ENCODE measurements at places on chromosomes 2 and 18.

DNA sequence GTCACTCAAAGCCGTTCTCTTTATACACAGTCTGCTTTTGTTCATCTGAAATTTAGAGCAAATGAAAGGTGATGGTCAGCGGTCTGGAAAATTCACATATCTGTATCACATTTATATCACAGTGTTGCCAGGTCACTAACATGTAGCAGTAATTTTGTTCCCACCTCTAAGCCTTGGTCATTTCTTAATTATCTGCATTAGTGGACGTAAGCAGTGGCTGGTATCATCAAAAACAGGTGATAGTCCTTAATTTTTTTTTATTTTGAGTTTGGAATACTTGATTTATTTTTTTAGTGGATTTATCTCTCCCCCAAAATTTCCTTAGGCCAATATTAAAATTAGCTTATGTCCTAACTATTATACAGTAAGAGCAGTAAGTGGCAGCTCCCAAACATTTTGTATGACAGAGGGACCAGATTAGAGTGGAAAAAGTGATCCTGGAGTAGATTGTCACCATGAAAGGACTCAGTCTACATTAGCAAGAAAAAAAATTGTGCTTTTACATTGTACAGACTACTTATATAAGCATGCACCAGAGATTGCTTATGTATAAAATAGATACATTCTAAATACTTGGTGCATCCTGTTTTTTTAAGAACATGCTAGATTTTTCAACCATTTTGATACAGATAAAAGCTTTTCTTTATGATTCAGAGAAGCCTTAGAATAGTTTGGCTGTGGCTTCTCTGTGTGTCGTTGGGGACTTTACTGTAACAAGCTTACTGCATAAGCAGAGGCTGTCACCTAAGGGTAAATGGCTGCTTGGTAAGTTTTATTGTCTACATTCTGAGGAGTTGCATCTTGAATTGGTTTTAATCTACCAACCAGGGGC, 65.0 kb downstream of the MAPRE2 start:
- DNase-seq, result no peak

DNA sequence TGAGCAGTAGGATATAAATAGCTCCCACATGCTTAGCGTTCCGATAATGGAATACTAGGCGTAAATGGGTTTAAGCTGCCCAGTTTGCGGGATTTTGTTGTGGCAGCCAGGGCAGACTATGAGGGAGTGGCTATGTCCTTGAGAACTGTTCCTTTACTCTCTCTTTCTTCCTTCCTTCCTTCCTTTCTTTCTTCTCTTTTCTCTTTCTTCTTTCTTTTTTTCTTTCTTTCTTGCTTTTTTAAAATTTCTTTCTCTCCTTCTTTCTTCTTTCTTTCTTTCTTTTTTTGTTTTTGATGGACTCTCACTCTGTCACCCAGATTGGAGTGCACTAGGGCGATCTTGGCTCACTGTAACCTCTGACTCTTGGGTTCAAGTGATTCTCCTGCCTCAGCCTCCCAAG, 9.1 kb upstream of the PRELID3A start:
- DNase-seq, result no peak

- DNase-seq, result no peak
Measured at GRCh38 chr18:3660739-3661515, 211.0 kb downstream of the TGIF1 start.

- no peak for DNase-seq
Measured at GRCh38 chr2:241307055-241307454, 8.4 kb downstream of the HDLBP start.

DNA sequence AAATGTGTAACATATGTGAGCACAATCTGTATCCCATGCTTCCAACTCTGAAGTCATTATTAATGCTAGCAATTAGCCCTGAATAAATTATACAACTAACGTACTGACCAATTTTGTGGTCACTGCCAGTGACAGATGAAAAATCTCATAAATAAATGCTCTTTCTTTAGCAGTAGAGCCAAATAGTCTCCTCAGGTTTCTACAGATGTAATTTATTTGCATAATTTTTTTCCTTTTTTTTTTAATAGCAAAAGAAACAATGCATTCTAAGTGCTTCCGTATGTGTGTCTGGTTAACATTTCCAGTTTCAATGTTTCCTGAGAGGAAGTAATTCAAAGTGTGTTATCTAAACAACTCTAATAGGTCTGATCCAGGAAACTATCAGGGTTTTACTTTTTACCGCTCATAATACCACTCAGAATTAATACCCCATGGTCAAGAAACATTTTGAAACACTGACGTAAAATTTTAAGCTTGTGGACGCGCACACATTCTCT, 108.4 kb downstream of the MEP1B start:
- no peak for DNase-seq

DNA sequence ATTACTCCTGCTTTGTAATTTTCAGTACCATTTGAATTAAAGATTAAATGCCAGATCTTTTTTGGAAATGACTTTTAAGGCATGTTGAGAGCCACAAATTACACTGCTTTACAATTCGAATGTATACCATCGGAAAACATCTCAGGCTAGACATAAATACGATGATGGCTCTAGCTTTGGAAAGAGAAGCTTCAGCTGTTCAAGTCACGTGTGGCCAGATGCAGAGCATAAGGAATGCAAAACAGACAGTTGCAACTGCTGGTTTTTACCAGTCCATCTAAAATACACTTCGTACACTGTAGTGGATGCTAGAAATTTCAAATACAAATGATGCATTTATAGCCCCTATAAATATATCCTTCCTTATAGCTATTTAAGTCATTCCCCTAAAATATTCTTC, 8.0 kb downstream of the ZNF516 start:
- DNase-seq, result no peak

DNA sequence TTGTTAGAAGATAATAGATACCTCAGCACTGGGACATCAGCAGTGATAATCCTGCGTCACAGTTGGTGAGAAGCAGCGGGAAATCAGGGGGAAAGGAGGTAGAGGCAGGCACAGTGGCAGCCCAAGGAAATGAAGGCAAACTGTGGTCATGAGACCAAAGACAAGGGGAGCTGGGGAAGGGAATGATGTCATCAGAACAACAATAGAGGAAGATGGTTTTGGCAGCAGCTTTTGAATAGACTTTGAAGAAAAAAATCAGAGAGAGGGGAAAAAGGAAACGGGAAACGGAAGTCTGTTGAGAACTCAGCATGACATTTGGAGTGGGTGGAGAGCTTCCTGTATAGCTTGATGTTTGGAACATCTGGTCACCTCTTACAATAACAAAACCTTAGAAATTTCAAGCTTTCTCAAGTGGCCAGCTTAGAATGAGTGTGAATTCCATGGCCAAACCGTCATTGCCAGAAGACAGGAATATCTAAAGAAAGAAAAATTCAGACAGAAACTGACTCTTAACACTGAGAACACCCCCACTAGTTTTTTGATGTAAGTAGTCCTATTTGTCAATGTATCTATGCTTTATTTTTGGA, 18.4 kb upstream of the YES1 start:
- DNase-seq, result peak; percentile 28

DNA sequence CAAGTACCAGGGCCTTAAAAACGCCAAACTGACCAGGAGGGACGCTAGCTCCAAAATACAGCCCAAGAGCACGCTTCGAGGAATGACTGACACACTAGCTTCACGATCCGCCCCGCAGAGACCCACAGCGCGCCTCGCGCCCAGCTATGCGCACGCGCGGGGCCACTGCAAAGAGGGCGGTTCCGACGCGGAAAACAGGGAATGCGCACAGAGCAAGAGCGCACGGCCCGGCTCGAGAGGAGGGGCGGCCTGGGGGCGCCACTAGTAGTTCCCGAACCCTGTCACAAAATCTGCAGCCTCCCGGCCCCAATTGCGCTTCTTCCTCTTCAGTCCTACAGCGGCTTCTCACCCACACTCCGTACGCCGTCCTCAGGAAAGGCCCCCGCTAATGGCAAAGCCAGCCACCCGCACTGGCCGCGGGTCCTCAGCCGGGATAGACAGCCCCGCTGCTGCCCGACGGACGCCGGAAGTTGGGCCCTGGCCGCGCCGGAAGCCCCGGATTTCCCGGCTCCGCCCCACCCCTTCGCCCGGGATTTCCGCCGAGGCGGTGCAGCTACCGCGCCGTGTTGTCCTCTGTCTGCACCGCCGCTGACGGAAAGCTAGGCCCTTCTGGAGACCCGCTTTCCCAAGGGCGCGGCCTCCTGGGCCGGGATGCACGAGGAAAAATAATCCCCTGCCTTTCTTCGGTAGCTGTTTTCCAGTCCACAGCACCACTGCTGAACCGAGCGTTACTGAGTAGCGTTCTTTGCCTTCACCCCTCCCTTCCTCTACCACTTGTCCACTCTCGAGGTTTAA, at the start of gene HDHD2:
Gene HDHD2 (minus strand): TSS at position 472 of the 795 bp plus-strand sequence. CDS start 14,061 bp downstream, outside the sequence.
- peak; percentile 88 for DNase-seq

GRCh38 chr2:69720404-69720803, 21.5 kb upstream of the ANXA4 start:
- DNase-seq, result no peak

GRCh38 chr2:221549143-221549542, 23.0 kb downstream of the EPHA4 start:
- no peak for DNase-seq

DNA sequence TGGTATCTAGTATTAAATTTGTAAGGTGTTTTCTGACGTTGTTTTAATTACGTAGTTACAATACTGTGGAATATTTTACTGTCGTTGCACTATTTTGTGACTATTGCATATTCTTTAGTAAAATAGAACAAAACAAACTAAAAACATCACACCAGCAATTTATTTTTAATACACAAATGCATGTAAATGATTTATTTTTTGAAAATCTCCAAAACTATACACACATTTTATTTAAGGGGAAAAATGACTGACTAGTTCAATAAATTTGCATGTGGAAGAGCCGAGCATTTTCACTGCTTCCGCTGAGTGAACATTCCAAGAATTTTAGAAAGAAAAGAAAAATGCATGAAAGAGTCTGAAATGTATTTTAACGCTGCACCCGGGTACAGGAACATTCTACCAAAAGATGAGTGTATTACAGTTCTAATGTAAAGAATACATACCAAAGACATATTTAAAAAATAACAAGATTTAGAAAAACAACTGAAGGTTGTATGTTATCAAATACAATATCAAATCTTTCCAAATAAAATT, 257.7 kb downstream of the MEIS1 start:
- DNase-seq, result no peak

DNA sequence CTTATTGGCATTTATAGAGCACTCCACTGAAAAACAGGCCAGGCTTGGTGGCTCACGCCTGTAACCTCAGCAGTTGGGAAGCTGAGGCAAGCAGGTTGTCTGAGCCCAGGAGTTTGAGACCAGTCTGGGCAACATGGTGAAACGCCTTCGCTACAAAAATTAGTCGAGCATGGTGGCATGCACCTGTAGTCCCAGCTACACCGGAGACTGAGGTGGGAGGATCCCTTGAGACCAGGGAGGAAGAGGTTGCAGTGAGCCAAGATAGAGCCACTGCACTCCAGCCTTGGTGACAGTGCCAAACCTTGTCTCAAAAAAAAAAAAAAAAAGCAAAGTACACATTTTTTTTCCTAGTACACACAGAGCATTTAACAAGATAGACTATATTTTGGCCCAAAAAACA, 96.1 kb downstream of the TGIF1 start:
- no peak for DNase-seq

DNA sequence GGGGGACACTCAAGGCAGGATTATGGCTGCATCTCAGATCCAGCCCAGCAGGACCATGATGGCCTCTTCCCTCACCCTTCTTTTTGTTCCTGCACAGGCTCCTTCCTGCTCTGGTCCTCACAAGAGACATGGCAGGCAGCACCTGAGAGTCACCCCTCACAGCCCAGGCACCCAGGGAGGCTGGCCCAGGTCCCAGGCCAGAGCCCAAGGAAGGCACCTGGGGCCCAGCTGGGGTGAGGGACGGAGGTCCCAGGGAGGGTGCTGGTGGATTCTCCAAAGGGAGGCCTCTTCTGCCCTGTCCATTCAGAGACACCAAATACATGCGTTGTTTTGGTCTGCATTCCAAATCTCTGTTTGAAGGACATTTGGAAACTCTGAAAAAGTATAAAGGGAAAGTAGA, 285.4 kb upstream of the HS6ST1 start:
- DNase-seq, result no peak

GRCh38 chr2:46796031-46796430, 119.6 kb downstream of the MCFD2 start:
- no peak for DNase-seq
